ENCODE measurements at places on chromosomes 16 and 17. TPM values are rescaled to one million over a fixed set of nuclear protein-coding genes. Genes with fewer than 3 reads are reported as not detected.

DNA sequence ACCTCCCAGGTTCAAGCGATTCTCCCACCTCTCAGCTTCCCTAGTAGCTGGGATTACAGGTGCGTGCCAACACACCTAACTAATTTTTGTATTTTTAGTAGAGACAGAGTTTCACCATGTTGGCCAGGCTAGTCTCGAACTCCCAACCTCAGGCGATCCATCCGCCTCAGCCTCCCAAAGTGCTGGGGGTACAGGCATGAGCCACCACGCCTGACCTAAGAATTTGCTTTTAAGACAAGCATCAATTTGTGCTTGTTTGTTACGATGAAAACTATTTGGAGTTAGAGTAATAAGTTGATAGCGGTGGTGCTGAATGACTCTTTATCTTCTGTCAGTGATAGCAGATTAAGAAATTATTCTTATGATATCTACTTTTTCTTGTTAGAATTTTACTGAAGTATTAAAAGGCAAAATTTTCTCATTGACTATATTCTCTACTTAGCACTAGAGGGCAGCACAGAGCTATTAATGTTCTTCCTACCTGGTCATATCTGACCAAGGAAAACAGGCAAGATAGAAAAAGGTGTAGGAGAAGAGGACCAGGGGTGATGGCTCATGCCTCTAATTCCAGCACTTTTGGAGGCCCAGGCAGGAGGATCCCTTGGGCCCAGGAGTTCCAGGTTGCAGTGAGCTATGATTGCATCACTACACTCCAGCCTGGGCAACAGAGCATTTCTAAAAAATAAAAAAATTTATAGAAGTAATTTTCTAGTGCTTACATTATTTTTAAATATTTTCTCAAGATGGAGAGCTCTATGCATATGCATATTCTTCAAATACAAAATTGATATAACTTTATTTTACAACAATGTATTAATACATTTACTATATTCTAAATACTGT is 24.5 kb downstream of the STXBP4 start:
- peak; percentile 46 for DNase-seq

DNA sequence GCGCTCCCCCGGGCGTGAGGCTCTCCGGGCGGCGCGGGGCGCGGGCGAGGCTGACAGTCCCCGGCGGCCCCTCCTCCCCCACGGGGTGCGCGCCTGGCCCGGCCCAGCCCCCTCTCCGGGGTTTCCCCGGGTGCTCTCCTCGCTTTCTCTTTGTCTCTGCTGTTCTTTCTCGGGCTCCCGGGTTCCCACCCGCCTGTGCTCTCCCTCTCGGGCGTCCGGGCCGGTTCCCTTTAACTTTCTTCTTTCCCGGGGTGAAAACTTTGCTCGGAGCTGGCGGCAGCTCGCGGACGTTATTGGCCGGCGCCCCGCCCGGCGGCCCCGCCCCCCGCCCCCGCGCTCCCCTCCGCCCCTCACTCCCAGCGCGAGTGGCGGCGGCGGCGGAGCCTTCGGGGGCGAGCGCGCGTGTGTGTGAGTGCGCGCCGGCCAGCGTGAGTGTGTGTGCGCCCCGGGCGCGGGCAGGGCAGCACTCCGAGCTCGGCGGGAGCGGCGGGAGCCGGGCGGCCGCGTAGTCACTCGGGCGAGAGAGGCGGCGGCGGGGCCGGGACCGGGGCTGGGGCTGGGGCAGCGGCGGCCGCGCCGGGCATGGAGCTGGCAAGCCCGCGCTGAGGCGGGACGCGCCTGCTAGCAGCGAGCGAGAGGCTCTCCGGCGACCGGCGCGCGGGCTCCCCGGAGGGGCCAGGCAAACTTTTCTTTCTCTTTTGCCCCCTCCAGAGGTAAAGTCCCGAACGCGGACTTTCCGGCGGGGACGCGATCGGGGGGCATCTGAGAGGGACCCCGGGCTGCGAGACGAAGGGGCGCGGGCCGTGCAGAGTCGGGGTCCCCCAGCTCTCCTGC is at the start of gene NTN1:
TSS of gene NTN1 (plus strand) at position 353 of the 834 bp plus-strand sequence. CDS start 864 bp downstream, outside the sequence.
- no peak for DNase-seq

DNA sequence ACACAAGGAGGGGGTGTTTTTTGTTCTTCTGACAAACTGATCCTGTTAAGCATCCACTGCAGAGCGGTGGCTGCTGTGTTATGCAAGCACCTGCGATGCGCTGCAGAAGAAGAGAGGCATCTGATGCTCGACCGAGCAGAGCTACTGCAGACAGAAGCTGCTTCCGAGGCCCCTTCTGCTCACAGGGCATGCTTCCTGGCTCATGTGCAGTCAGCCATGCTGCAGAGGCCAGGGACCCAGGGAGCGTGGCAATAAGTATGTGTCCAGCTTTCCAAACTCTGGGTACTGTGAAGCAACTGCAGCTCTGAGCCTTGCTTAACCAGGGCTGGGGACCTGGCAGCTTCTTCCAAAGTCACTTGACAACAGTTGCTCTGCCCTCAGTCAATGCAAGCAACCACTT is 448.6 kb upstream of the RBFOX1 start:
- no peak for DNase-seq

HIGD1B gene
- polyA plus RNA-seq: 1.4 TPM

Measured in left kidney (tissue), 8 donors.